Endothelial cell (in vitro differentiated cells): ENCODE measurements at places on chromosomes 3 and 15. TPM values are rescaled to one million over a fixed set of nuclear protein-coding genes. Genes with fewer than 3 reads are reported as not detected.

Gene TGM5
- not detected for total RNA-seq

Gene SORD
- 16.9 TPM for total RNA-seq

Gene CMC1
- 8.9 TPM for total RNA-seq

Gene TOPAZ1
- not detected for total RNA-seq

Gene ROPN1
- not detected for total RNA-seq

GRCh38 chr15:83654379-83655236 is 685 bp downstream of the ADAMTSL3 start:
- H3K27ac ChIP-seq: no peak overlapping the region
- DNase-seq: peak; percentile 22
- no peaks in the 10 kb centered on the region for H3K36me3 ChIP-seq
- H3K4me3 ChIP-seq: no peak overlapping the region
- H3K4me1 ChIP-seq: peaks cover 16% of the 10 kb centered on the region

DNA sequence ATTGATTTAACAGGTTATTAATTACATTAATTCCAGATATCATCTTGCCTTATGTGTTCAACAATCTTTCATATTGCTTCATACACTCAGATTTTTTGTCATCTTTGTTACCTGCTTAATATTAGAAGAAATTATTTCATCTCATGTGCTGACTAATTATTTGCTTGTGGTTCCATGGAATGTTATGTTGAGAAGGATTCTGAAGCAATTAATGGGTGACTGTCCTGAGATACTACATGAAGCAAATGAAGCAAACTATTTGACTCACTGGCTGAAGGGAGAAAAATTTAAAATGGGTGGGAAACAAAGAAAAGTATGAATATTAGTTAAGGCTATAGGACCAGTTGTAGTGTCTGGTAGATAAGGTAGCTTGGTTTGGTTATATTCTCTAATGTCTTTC is 443.8 kb upstream of the EPHA6 start:
- no peaks in the 10 kb centered on the region for H3K4me1 ChIP-seq
- no peak overlapping the region for H3K4me3 ChIP-seq

DNA sequence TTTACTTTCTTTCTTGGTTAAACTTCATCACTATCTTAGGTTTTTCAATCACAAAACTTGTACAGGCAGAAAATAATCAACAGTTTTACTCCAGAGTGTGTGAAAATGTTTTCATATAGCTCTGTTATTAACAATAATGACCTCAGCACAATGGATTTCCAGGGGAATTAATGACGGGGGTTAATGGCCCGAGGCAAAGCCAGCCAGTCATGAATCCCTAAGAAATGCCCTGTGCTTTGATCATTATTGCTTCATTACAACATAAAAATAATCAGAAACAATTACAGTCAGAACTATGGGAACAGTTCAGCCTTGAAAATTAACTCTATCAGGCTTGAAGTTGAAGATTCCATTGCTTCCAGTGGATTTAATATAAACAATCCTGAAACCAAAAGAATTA is 875.4 kb downstream of the ROBO2 start:
- no peaks in the 10 kb centered on the region for H3K36me3 ChIP-seq
- no peaks in the 10 kb centered on the region for H3K4me1 ChIP-seq
- H3K27ac ChIP-seq: no peak overlapping the region
- no peak overlapping the region for H3K4me3 ChIP-seq

GRCh38 chr3:104750581-104750980 is 616.1 kb upstream of the ALCAM start:
- peaks cover 12% of the 10 kb centered on the region for H3K4me1 ChIP-seq
- H3K27me3 ChIP-seq: no peaks in the 10 kb centered on the region
- DNase-seq: no peak
- no peak overlapping the region for H3K27ac ChIP-seq
- H3K36me3 ChIP-seq: no peaks in the 10 kb centered on the region
- H3K4me3 ChIP-seq: no peak overlapping the region

GRCh38 chr3:156395961-156396710 is 158.8 kb downstream of the SSR3 start:
- H3K27ac ChIP-seq: no peak overlapping the region
- no peaks in the 10 kb centered on the region for H3K36me3 ChIP-seq
- no peak for DNase-seq
- H3K4me1 ChIP-seq: no peaks in the 10 kb centered on the region

- no peak overlapping the region for H3K27ac ChIP-seq
- no peaks in the 10 kb centered on the region for H3K27me3 ChIP-seq
- no peaks in the 10 kb centered on the region for H3K36me3 ChIP-seq
- DNase-seq: no peak
- no peak overlapping the region for H3K4me3 ChIP-seq
- peaks cover 25% of the 10 kb centered on the region for H3K4me1 ChIP-seq
Observed at GRCh38 chr15:87939848-87940457, 316.6 kb downstream of the NTRK3 start.

DNA sequence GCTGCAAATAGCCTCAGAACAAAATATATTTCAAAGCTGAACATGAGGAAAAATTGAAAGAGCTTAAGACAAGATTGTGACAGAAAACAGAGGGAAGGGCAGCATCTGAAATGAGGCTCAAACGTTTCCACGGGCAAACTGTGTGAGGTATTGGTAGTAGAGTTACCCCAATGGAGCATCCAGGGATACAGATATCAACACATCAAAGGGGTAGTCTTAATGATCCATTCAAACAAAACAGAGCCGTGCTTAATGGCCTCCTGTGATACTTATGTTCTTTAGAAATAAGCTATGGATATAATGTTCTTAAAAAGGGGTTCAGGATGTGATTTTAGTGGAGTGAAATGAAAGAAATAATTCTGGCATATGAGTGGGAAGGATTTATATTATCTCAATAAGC is 430.3 kb upstream of the PDZRN3 start:
- H3K4me1 ChIP-seq: peaks cover 24% of the 10 kb centered on the region
- H3K27ac ChIP-seq: no peak overlapping the region
- H3K27me3 ChIP-seq: no peaks in the 10 kb centered on the region
- no peaks in the 10 kb centered on the region for H3K36me3 ChIP-seq
- no peak for DNase-seq

DNA sequence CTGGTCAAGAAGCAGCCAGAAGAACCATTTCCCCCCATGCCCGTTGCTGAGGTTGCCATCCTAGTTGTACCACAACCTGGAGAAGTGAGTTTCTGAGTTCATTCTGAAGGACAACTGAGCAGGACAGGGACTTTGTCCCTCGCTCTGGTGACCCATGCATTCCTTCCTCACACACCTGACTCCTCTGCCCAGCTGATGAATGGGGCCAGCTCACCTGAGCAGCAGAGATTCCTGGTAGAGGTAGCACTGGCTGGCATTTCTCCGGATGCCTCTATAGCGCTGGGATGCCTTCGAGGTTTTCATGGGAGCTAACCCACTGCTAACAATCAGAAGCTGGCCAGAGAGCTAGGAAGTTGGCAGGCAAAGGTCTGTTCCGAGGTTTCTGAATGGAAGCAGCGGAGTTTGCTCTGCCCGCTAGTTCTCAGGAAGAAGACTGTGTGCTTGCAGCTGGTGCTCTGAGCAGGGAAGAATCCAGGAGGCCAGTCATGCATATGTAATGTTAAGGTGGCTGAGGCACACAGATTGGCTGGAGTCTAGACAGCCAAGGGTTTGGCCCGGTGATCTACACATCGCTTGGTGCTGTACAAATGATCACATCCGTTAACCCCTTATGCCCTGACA is at the start of gene TMC3:
TSS of gene TMC3 (minus strand) at position 439 of the 621 bp plus-strand sequence. CDS start at position 303, 136 bp downstream.
- no peak within 1 kb of the TSS for H3K4me3 ChIP-seq
- H3K27ac ChIP-seq: no peak within 1 kb of the TSS
- no peaks in the 10 kb centered on the region for H3K4me1 ChIP-seq
- no peak for DNase-seq
- H3K36me3 ChIP-seq: no peaks in the 10 kb centered on the region
- peaks cover 2% of the 10 kb centered on the region for H3K27me3 ChIP-seq

DNA sequence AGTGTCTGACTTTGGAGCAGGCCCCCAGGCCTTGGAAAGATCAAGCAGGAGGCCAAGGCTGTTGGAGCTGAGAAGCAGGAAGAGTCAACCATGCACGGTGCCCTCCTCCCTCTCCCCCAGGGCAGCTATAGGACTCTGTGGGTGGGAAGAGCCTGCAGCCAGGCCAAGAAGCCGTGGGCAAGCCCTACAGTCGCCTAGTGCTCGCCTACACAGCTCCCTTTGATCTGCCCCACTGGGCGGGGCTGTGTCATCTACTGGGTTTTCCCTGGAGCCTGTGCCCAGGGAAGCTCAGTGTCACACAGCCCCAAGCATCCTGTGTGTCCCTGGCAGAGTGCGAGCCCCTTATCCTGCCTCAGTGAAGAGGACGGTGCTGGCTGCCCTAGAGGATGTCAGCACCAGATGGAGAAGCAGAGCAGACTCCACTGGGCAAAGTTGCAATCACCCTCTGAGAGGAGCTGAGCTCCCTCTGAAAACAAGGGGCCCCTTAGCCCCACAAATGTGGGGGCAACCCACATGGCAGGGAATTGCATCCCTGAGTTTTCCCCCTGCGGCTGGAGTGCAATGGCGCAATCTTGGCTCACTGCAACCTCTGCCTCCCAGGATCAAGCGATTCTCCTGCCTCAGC is 72.2 kb downstream of the KLF13 start:
- H3K27ac ChIP-seq: no peak overlapping the region
- peaks cover 4% of the 10 kb centered on the region for H3K36me3 ChIP-seq
- no peak for DNase-seq
- no peak overlapping the region for H3K4me3 ChIP-seq
- H3K4me1 ChIP-seq: peaks cover 6% of the 10 kb centered on the region

DNA sequence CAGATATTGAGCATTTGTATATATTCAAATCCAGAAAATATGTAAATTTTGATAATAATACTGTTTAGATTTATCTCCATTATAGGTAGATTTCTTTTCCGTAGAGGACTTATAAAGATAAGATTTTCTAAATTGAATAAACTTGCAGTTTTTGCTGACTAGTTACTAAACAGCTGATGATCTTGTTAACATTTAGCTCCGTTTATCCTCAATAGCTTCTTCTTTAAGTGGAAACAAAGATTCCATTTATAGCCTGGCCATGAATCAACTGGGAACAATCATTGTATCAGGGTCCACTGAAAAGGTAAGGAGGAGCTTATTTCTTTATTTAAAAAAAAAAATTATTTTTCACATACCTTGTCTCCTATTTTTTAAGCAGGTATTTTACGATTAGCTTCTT is 16.7 kb downstream of the WDR48 start:
- H3K4me3 ChIP-seq: no peak overlapping the region
- H3K27me3 ChIP-seq: no peaks in the 10 kb centered on the region
- H3K4me1 ChIP-seq: no peaks in the 10 kb centered on the region
- H3K27ac ChIP-seq: no peak overlapping the region
- peaks cover 17% of the 10 kb centered on the region for H3K36me3 ChIP-seq
- DNase-seq: no peak

DNA sequence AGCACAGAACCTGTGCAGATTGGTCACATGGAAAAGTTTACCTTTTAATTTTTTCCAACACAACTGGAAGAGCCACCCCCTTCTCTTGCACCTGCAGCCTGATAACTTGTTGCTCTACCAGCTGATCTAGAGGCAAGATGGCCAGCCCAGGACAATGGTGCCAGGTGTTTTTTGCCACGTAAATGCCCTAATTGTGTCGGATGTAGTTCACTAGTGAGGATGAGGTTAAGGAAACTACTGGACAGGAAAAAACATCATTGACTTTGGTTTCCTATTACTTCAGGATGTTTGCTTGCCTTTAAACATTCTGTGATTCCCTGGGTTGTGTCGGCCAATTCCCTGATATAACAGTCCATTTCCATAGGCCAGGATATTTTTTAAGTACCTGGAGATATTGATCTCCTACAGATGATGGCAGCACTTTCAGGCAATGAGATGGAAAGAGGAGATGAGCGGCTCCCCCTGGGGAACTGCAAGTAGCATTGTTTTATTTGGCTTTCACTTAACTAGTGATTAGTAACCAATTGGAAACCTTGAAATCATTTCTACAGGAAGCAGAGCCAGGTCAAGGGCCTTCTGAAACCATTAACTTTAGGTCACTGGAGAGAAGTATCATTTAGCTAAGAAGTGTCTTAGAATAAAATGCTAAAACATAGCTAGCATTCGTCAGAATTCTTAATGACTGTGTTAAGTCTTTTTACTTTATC is 72.5 kb downstream of the OSBPL10 start:
- H3K36me3 ChIP-seq: no peaks in the 10 kb centered on the region
- no peak overlapping the region for H3K4me3 ChIP-seq
- H3K27ac ChIP-seq: peak overlapping the region; percentile 57
- DNase-seq: peak; percentile 16
- H3K4me1 ChIP-seq: peaks cover 44% of the 10 kb centered on the region

- peaks cover 13% of the 10 kb centered on the region for H3K36me3 ChIP-seq
- no peak overlapping the region for H3K4me3 ChIP-seq
- DNase-seq: no peak
- no peaks in the 10 kb centered on the region for H3K4me1 ChIP-seq
- no peak overlapping the region for H3K27ac ChIP-seq
Observed at GRCh38 chr3:13700362-13700761, 151.4 kb downstream of the FBLN2 start.

GRCh38 chr3:2652386-2652785 is 457.8 kb downstream of the IL5RA start:
- no peak overlapping the region for H3K4me3 ChIP-seq
- peaks cover 1% of the 10 kb centered on the region for H3K36me3 ChIP-seq
- H3K27ac ChIP-seq: no peak overlapping the region
- no peaks in the 10 kb centered on the region for H3K27me3 ChIP-seq

DNA sequence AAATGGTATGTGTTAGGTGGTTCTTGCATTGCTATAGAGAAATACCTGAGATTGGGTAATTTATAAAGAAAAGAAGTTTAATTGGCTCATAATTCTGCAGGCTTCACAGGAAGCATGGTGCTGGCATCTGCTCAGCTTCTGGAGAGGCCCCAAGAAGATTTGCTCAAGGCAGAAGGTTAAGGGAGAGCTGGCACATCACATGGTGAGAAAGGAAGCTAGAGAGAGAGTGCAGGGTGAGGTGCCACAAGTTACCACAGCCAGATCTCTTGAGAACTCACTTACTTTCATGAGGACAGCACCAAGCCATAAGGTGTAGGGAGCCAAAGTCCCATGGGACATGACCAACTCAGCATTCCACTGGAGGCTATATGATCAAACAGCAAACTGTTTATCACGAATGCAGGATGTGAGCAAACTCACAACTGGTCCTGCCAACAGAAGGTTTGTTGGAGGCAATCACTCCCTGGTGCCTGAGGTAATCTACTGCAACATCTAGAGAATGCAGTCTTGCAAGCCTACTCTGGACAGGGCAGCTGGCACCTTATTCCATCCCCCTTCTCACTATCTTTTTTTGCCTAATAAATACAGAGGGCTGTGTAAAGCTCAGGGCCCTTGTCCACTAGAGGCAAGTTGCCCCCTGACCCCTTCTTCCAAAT is 28.1 kb upstream of the CCR2 start:
- H3K36me3 ChIP-seq: no peaks in the 10 kb centered on the region
- no peaks in the 10 kb centered on the region for H3K4me1 ChIP-seq
- DNase-seq: no peak
- H3K4me3 ChIP-seq: no peak overlapping the region
- no peak overlapping the region for H3K27ac ChIP-seq
- peaks cover 1% of the 10 kb centered on the region for H3K27me3 ChIP-seq

- no peak overlapping the region for H3K4me3 ChIP-seq
- DNase-seq: no peak
- no peak overlapping the region for H3K27ac ChIP-seq
- H3K36me3 ChIP-seq: no peaks in the 10 kb centered on the region
- peaks cover 2% of the 10 kb centered on the region for H3K27me3 ChIP-seq
Observed at GRCh38 chr15:35260941-35261340, 175.8 kb upstream of the NANOGP8 start.

- H3K4me3 ChIP-seq: no peak overlapping the region
- H3K4me1 ChIP-seq: no peaks in the 10 kb centered on the region
- no peak overlapping the region for H3K27ac ChIP-seq
Observed at GRCh38 chr3:98690876-98691275, 72.3 kb upstream of the ST3GAL6 start.

GRCh38 chr15:62649793-62650420 is 392.6 kb upstream of the TPM1 start:
- H3K27me3 ChIP-seq: no peaks in the 10 kb centered on the region
- H3K27ac ChIP-seq: no peak overlapping the region
- no peak overlapping the region for H3K4me3 ChIP-seq
- H3K36me3 ChIP-seq: peaks cover 10% of the 10 kb centered on the region
- no peak for DNase-seq
